ENCODE measurements at places on chromosomes 2 and 18.

DNA sequence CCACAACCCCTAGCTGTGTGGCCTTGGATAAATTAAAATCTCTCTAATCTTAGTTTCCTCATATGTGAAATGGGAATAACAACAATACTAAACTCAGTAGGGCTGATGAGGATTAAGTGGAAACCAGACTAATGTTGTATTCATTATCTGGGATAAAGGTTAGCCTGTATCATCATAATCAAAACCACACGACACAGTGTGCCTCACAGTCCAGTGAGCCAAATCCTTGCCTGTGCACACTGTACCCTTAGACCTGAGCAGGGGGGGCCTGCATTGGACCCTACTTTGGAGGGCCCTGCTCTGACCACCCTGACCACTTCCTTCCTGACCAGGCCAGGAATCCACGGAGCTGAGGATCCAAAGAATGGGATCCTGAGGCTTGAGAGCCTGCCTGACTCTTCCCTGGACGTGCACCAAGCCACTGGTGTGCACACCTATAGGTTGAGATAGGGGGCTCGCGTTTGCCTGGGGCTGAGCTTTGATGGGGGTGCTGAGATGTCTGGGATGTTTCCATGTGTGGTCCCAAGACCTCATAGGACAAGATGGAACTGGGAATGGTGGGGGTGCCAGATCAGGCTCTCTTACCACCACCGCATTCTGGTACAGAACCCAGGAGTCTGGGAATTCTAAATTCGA is 69.7 kb downstream of the TGOLN2 start:
- DNase-seq: no peak

DNA sequence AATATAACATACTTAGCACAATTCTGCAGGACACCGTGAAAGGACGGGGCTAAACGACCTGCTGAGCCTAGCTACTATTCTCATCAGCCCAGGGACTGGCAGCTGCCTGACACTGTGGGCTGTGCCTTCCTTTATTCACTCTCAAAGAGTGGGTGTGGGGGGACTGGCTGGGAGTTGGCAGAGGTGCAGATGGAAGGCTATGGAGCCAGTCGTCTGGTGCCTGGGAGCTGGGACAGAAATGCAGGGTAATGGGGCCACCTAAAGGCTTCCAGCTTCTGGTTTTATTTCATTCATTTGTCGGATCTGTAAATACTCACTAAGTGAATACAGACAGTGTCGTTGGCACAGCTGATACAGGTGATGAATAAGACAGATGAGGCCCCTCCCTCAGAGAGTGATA is 56.0 kb upstream of the NFU1 start:
- no peak for DNase-seq

DNA sequence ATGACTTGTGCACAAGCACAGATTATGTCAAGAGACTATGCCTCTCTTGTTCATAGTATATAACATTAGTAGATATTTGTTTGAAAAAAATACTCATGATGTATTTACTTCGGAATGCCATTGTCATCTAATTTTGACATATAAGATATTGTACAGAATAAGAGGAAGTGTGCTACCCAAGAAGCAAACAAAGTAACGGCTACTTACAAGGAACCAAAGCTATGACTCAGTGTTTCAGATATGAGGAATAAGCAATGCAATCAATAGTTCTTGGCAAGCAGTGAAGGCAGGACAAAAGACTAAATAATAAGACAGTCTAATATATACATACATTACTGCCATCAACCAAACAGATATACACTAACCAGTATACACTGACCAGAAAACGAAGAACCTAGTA is 256.3 kb downstream of the CCDC178 start:
- no peak for DNase-seq

DNA sequence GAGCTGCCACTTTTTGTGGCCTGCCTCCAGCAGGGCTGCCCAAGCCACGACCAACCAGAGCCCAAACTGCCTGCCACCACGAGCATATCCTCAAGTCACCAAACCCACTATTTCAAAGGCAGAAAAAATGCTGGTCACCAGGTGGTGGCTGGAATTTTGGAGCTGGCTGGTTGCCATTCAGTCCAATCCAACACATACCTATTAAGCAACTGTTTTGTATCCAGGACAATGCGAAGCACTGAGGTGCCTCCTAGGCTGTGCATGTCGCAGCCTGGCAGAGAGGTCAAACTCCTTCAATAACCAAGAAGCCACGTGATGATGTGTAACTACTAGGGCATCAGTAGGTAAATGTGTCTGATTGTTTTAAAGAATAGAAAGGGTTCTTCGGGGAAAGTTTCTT is 108.3 kb upstream of the PPP1CB start:
- no peak for DNase-seq
